ENCODE measurements at places on chromosomes 12 and 14.

- DNase-seq, result no peak
Observed at GRCh38 chr14:68975667-68976066, 3.4 kb downstream of the ACTN1 start.

DNA sequence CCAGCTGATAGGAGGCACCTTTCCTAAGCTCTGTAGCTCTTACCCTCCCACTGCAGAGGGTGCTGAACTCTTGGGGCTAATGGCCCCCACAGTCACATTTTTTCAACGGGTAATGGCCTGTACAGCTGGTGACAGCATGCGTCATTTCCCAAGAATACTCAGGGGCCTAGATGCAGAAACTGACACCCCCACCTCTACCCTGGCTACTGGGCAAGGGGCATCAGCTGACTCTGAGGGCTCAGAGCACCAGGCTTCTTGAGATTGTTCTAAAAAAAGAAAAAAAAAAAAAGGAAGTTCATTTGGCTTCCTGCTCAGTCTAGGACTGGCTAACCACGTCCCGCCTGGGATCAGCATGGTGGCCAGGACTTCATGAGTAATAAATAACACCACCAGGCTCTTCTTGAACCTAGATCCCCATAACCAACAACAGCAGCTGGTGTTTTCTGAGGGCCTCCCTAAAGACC is 35.2 kb downstream of the ZFP36L1 start:
- DNase-seq, result no peak

GRCh38 chr12:105704787-105705186 is 374.3 kb downstream of the C12orf75 start:
- no peak for DNase-seq

DNA sequence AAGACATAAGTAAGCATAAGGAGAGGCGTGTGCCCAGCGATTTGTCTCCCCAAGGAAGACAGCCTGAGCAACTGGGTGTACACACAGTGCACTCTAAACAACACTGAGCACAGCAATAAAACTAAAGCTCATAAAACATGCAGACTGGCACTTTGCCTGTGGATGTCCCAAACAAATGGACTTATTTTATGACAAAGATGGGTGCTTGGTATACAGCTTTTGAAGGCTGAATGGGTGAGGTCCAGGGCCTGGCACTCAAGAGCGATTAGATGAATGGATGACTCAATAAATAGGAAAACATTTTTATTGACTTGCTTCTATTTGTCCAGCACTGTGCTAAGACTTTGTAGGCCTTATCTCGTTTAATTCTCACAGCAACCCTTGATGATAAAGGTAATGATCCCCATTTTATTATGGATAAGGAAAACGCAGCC is 28.5 kb downstream of the LGMN start:
- no peak for DNase-seq

DNA sequence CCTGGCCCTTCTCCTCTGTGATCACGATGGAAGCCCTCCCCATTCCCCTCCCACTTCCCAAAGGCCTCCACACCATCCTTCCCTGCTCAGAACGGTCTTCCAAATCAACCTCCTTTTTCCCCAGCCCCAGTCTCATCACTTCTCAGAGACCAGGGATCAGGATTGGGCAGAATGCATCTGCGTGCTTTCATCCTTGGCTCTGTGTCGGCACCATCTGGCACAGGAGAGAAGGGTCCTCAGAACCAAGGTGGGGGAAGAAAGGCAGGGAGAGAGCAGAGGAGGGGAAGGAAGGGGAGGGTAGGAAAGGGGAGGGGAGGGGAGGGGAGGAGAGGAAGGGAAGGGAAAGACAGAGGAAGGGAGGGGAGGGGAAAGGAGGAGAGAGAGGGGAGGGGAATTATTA is 52.4 kb upstream of the FICD start:
- no peak for DNase-seq

DNA sequence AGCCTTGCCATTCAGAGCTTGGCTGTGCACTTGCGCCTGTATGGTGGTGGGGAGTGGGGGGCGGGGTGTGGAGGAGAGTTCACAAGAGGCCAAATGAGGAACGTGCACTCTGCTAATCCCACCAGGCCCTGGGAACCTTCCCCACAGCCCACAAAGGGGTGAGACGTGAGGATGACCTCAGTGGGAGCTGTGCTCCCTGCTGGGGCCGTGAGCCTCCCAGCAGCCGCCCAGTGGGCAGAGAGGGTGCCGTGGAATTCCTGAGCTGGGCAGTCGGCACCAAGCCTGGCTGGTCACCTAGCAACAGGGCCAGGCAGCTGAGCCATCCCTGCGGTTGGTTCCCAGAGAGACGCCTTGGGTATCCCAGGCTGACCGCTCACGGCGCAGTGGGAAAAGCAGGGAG is 53.7 kb downstream of the CCNK start:
- no peak for DNase-seq

DNA sequence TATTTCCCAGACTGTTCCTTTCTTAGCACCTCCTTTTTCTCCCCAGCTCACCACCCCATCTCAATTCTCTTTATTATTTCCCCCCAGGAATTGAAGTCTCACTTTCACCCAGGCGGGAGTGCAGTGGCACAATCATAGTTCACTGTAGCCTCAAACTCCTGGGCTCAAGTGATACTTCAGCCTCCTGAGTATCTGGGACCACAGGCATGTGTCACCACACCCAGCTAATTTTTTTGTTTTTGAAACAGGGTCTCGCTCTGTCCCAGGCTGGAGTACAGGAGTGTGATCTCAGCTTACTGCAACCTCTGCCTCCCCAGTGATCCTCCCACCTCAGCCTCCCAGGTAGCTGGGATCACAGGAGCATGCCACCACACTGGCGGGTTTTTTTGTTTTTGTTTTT is 11.0 kb downstream of the RACGAP1 start:
- DNase-seq, result no peak

All from stimulated activated CD4-positive, alpha-beta T cell treated with anti-CD3 and anti-CD28 coated beads, Interleukin-15, amount 100 ng/mL, for 48 hours (primary cell).